Activated T-cell treated with anti-CD3 and anti-CD28 coated beads, Interleukin-2, amount 50 U/mL, for 72 hours (primary cell): ENCODE measurements at places on chromosomes 1 and 21. TPM values are rescaled to one million over a fixed set of nuclear protein-coding genes. Genes with fewer than 3 reads are reported as not detected.

The RPE65 gene
- not detected for total RNA-seq

DNA sequence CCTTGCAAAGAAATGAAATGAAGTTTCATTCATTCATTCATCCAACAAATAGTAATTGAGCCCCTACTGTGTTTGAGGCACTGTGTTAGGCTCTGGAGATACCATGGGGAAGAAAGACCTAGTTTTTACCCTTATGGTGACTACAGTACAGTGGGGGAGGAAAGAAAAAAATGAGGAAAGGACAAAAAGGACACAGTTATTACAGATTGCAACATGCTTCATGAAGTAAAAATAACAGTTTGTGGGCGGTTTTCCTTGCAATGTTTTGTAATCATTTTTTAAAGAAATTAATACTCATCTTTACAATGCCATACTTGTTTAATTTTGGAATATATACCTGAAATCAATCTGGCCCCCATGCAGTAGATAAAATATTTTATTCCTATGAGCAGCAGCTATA is 120.3 kb downstream of the TM2D1 start:
- no peak for DNase-seq

GRCh38 chr1:180954801-180955165 is 42.1 kb downstream of the KIAA1614 start:
- DNase-seq = no peak

The SLAMF7 gene
- 68.3 TPM for total RNA-seq

The RGS8 gene
- total RNA-seq = not detected

DNA sequence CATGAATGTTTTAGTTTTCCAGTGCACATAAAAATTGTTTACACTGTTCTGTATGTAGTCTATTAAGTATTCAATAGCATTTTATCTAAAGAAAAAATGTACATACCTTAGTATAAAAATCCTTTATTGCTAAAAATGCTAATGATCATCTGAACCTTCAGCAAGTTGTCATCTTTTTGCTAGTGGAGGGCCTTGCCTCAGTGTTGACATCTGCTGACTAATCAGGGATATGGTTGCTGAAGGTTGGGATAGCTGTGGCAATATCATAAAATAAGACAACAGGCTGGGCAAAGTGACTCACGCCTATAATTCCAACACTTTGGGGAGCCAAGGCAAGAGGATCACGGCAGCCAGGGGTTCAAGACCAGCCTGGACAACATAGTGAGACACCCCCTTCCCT is 9.0 kb downstream of the DYNLT5 start:
- DNase-seq = no peak
